Lower lobe of right lung (tissue), 2 donors: ENCODE measurements at places on chromosomes 11 and 22.

DNA sequence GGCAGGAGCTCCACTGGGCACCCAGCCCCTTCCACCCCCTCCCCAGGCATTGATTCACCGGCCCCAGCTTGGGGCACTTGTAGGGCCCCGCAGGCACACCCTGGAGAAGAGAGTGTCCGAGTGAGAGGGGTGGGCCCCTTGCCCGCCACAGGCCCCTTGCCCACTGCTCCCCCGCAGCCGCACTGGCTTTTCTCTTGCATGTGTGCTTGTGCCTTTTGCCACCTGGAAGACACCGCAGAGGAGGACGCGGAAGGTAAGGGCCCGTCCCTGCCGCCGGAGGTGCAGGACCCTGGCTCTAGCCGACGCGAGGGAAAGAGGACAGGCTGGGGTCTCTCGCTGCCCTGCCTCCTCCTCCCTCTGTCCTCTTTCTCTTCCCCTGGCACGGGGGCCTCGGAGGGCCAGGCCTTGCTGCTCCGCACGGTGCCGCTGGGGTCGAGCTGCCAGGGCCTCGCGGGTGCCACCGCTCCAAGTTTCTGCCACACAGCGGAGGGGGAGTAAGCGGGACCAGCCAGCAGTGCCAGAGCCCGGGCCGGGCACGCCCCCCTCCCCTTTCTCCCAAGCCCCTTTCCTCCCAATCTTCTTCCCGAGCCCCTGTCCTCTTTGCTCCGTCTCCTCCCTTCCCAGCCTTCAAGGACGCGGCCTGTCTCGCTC is 9.5 kb downstream of the TNNT3 start:
- DNase-seq = no peak

DNA sequence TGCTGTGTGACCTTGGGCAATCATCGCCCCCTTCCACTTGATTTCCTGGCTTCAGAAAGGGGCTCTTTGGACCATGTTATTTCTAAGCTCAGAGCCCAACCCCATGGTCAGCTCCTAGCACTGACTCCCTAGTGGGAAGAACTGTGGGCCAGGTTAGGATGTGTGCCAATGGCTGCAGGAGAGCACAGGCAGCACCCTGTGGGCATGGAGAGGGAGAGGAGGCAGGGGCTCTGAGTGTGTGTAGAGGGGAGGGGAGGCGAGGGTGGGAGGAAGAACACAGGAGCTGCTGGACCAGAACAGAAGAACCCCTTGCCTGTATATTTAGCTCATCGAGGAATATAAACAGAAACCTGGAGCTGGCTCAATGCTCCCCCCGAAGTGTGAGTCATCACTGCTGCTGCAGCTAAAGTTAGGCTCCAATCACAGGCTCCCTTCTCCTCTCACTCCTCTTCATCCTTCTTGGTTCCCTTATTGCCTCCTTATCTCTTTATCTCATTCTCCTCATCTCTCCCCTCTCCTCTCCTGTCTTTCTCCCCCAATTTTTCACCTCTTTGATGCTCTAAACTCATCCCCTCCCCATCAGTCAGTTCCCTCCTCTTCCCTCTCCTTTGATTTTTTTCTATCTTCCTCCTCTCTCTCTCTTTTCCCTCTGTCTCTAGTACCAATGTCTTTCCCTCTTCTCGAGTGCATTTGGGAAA is 14.5 kb upstream of the RPS19BP1 start:
- no peak for DNase-seq

- DNase-seq = peak; percentile 98
These were observed 11.2 kb upstream of the C1QTNF6 start for GRCh38 chr22:37199103-37199759.

- no peak for DNase-seq
These were observed 11.2 kb downstream of the MLC1 start for GRCh38 chr22:50074056-50074455.

GRCh38 chr11:133531458-133531857 is 843 bp downstream of the OPCML start:
- DNase-seq = no peak

DNA sequence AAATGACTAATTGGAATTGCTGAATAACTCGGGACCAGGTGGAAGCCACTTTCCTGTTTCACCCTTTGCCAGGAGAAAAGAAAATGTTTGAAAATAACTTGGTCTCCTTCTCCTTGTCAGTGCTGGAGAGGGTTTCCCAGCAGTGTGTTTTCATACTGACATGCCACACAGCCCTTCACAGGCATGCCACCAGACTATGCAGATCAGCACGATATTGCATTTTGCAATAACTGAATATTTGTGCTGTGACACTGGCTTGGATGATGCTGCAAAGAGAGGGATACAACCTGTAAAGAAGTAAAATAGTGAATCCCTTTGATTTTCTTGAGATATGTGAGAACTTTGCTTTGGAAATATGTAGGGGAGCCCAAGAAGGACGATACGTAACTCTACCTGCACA is 200.0 kb upstream of the NAV2 start:
- no peak for DNase-seq

DNA sequence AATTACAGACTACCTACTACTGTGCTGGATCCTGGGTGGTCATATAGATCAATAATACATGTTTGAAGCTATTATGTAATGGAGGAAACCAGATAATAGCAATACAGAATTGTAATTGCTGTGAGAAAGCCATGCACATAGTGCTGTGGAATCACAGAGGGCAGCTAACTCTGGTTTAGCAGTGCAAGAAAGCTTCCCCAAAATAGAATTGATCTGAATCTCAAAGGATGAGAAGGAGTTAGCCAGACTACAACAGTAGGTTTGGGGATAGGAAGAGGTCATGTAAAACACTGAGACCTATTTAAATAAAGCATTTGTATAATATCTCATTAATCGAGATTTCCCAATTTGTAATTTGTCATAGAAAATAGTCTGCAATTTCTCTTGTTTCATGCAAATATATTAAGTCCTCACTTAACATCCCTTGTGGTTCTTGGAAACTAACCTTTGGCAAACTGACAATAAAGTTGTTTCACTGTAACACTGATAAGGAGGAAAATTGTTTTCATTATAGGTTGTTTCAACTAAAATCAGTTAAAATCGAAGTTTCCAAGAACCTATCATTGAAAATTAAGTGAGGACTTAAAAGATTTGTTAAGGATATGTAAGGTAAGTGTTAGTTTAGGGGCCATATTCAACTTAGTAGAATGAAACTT is 7.6 kb downstream of the C11orf58 start:
- DNase-seq = no peak

DNA sequence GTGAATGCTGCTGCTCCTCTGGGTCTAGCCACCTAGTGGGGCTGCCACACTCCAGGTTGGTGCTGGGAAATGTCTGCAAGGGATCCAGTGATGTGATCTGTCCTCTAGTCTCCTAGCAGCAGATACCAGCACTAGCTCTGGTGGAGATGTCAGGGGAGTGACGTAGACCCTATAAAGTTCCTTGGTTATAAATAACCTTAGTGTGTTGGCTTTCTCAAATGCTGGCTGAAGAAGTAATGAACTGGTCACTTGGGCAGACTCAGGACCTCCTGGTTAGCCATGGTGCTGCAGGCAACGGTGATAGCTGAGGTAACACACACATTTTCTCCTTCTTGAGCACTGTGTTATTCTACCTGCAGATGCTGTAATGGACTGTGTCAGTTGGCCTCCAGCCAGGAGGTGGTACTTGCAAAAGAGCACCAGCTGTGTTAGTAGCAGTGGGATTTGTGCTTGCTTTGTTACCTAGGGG is 35.5 kb downstream of the BBOX1 start:
- DNase-seq = no peak

DNA sequence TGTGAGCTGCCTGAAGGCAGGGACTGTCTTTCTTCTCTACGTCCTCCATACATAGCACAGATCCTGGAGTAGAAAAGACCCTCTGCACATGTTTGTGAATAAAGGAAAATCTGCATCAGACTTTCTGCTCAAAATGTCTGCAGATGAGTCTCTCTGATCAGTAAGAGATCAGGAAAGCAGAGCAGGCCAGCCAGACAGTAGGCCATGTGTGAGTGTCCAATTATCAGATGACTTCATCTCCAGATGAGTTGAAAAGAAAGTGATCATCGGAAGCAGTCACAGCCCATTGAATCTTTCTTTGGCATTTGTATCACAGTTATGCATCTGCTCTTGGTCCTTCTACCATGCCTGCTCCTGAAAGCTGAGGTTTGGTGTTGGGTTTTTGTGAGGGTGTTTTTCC is 298.7 kb upstream of the NCAM1 start:
- no peak for DNase-seq

DNA sequence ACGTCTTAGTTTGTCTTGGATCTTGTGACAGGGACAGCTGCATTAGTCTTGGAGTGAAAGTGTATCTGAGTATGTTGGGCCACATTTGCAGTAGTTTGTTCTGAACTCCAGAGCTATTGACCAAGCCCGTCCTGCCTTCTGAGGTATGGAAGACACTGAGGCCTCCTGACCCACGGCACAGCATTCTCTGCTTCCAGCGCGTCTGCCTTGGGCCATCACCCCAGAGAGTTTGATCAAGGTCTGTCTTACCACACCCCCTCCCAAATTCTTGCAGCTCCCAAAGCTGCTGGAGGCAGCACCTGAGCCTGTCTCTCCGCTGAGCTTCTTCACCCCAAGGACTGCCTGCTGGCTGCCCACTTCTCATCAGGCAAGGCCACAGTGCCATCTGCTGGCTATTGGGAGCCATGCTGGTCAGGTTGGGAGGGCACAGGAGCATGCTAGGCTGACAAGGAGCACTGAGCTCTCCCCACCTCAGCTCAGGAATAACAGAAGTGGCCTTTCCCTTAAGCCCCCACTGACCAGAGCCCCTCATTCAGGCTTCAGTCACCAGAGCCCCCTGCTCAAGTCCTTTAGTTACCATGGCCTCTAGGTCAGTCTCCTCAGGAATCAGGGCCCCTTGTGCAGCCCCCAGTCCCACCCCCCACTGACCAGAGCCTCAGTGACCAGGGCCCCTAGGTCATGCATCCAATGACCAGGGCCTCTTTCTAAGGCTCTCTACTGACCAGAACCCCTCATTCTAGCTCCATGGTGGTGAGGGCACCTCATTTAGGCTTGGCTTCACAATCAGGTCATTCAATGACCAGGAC is 27.2 kb upstream of the SMPD1 start:
- peak; percentile 81 for DNase-seq

GRCh38 chr11:13008625-13009475 is at the start of gene RASSF10:
Gene RASSF10 (plus strand): TSS chr11:13009316. CDS start chr11:13009577, 261 bp downstream.
- peak; percentile 90 for DNase-seq

DNA sequence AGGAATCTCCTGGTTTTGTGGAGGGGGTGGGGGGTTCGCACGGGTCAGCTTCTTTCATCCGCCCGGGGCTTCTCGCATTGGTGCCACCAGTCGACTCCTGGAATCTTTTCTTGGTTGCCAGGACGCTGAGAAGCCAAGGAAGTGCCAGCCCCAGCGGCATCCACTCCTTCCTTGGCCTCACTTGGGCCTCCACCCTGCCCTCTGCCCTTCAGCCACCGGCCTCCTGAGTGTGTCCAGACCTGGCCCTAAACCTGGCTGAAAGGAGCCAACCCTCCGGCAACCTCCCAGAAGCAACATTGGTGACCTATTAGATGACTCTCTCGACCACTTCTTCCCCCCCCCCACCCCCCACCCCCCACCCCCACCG is 518 bp upstream of the GALNT18 start:
- no peak for DNase-seq

DNA sequence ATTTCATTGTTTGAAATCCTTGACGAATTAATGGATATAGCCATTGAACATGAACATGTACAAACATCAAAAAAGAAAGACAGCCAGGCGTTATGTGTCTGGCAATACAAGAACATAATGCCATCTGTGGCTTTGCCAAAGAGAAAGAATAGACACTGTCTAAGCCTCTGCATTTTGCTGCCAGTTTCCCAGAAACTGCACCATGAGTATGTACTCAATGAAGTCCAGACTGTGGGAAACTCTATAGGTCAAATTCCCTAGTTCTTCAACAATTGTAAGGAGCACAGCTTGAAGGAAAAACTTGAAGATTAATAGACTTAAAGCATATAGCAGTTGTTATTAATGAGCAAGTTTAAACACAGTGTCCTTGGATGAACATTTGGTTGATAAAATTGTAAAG is 71.3 kb downstream of the BBOX1 start:
- no peak for DNase-seq

DNA sequence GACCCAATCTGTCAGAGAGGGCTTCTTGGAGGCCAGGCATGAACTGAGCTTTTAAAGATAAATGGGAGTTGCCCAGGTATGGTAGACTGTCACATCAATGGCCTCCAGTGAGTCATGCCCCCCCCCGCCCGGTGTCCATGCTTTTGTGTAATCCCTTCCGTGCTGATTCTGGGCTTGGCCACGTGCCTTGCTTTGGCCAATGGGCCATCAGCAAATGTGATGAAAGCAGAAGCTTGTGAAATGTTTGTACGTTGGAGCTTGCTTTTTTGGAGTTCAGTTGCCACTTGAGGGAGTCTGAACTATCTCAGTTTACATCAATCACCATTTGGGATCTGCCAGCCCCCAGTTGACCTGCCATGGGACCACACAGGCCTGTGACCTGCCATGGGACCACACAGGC is 4.3 kb upstream of the THY1 start:
- DNase-seq = no peak

- no peak for DNase-seq
These were observed 312.2 kb downstream of the BRD1 start for GRCh38 chr22:49515475-49515874.

GRCh38 chr11:125918140-125918840 is 14.0 kb downstream of the DDX25 start:
- DNase-seq = no peak

- no peak for DNase-seq
These were observed 375.1 kb downstream of the OPCML start for GRCh38 chr11:133156986-133157745.

- no peak for DNase-seq
These were observed 48.1 kb downstream of the CNTN5 start for GRCh38 chr11:99068832-99069231.

DNA sequence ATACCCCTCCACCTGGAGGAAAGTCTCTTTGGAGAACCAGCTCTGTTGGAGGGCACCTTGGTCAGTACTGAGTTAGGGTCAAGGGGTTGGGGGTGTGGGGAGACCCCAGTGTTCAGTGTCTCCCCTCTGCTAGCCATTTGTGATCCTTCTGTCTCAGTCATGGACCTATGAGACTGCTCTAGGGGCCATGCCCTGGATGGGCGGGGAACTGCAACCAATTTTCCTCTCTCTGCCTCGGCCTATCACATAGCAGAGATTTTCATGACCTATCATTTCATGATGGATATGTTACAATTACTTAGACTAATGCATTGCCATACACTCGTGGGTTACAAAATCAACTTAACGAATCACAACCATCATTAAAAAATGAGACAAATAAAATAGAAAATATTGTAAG is 7.4 kb downstream of the OTOG start:
- no peak for DNase-seq

- no peak for DNase-seq
These were observed 158.8 kb downstream of the COMMD9 start for GRCh38 chr11:36130401-36130800.
